ENCODE measurements at places on chromosomes 11 and 22.

GRCh38 chr22:25966448-25966913 lies 202.8 kb upstream of the SEZ6L start:
- DNase-seq, result no peak

DNA sequence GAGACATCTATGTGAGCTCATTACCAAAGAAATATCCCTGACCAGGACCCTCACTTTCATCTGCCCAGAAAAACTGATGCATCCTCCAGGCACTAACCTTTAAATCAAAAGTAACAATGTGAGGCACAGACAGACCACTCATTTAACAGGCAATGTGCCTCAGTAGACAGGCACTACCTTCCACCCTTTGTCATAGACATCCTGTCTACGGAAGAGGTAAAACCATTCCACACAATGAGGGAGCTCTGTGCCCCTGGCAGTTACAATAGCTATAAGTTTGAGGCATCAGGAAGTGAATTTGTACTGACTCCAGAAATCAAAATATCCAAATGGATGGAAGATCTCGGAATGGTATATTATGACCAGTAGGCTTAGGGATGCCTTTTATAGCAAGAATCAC lies 6.7 kb upstream of the CAVIN3 start:
- DNase-seq, result no peak

DNA sequence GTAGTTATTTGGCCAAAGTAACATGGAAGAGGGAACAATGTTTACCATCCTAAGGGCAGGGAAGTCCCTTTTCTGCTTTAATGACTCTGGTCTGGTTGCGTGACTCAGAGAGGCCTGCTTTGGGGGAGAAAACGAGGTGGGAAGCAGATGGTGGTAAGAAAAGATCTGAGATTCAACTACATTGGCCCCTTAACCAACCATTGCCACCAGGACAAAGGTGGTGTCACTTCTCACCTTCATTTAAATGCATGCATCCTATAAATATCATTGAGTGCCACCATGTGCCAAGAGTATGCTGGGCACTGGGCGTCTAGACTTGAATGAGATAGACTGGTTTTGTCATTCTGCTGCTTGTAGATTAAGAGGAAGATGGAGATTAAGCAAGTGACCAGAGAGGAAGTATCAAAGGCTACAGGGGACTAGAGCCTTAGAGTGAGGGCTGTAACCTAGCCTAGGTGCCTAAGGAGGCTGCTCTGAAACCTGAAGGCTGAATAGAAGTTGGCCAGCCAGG lies 3.6 kb upstream of the SORL1 start:
- DNase-seq, result no peak

DNA sequence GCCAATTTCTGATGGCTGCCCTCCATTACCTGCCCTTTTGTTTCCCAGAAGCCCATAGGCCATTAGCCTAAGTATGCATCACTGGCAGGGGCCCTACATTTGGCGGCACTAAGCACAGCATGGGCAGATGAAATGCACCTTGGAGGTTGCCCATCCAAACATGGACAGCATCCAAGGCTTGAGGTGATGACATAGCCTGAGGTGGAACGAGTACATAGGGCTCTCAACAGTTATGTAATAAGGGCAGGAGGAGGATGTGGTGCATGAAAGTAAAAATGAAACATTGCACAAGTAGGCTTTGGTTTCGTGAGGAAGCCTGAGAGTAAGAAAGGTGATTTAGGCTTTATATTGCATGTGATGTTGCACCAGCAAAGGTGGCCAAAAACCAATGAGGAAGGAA lies 148.1 kb downstream of the FAM76B start:
- DNase-seq, result no peak

DNA sequence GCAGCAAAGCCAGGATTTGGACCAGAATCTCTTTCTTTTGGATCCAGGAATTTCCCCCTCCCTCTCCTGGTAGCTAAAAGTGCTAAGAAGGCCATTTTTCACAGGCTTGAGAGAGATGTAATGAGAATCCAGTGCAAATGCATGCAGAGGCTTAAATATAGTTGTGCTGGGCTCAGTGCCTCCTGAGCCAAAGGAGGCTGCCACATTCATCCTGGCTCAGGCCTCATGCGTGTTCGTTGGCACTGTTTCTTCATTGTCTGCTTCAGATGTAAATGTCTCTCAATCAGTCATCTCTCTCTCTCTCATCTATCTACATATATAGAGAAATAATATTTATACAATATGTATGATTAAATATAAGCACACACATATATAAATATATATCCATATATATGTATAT lies 83.6 kb downstream of the INSC start:
- no peak for DNase-seq

- peak; percentile 5 for DNase-seq
These were observed 124.3 kb downstream of the TRIM29 start for GRCh38 chr11:120013325-120014250.

DNA sequence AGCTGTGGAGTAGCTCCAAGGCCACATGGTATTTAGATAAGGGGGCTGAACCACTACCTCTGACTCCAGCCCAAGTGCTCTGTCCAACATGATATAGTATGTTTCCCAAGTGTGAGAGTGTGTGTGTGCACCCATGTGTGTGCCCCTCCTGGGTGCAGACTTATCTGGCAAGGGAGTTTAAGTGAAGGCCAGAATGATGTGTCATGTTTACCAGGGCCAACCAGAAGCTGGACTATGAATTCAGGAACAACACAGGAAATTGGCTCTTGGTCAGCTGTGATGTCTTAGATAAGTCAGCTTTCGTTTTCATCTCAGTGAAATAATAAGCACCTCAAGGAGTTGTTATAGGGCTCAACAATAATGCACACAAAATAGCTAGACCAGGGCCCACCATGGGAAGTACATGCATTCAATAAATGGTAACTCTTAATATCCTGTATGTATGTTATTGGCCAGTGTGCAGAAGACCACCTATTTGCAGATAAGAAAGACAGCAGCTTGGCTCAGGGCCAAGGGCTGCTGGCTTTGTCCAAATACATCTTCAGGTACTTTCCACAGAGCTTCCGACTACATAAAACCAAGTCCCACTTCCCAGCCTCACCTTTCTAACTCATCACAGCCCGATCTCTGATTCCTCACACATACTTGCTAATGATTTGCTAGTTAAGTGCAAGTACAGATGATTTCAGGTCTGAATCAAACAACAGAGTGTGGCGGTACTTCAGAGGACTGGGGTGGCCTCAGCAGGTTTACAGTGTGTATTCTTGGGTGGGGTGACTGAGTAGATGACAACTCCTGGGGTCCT lies 120.9 kb downstream of the ME3 start:
- DNase-seq, result peak; percentile 99

DNA sequence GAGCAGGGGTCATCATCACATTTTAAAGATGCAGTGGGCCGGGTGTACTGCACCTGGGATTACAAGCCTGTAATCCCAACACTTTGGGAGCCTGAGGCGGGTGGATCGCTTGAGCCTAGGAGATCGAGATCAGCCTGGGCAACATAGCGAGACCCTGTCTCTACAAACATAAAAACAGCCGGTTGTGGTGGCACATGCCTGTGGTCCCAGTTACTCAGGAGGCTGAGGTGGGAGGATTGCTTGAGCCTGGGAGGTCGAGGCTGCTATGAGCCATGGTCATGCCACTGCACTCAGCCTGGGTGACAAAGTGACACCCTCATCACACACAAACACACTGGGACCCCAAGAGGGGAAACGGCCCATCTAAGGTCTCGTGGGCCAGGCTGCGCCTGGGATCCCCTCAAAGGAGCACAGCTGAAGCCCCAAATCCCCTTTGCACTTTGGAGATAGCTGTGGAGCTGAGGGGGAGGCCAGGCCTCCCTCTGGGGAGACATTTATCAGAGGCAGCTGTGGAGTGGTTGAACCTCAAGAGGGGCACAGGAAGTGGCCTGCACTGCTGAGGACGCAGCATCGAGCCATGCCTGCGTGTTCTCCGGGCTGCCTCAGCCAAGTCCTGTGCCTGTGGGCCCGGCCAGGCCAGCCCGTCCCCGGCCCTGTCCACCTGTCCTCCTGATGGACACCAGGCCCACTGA lies 27.5 kb downstream of the OSBPL5 start:
- DNase-seq, result no peak

- DNase-seq, result no peak
These were observed 20.3 kb downstream of the ASCL2 start for GRCh38 chr11:2250041-2250440.

DNA sequence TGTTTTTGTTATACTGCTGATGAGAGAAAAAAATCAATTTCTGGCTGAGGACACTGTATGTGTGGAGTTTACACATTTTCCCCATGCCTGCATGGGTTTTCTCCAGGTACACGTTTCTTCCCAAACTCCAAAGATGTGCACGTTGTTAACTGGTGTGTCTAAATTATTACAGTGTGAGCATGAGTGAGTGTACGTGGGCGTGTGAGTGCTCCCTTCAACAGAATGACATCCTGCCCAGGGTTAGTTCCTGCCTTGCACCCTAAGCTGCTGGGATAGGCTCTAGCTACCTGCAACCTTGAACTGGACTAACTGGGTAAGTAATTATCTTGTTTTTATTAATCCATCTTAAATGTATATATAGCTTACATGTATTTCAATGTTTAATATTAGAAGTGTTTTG lies 5.5 kb downstream of the NPAT start:
- no peak for DNase-seq

GRCh38 chr11:20029193-20029592 lies 131.1 kb downstream of the DBX1 start:
- no peak for DNase-seq

DNA sequence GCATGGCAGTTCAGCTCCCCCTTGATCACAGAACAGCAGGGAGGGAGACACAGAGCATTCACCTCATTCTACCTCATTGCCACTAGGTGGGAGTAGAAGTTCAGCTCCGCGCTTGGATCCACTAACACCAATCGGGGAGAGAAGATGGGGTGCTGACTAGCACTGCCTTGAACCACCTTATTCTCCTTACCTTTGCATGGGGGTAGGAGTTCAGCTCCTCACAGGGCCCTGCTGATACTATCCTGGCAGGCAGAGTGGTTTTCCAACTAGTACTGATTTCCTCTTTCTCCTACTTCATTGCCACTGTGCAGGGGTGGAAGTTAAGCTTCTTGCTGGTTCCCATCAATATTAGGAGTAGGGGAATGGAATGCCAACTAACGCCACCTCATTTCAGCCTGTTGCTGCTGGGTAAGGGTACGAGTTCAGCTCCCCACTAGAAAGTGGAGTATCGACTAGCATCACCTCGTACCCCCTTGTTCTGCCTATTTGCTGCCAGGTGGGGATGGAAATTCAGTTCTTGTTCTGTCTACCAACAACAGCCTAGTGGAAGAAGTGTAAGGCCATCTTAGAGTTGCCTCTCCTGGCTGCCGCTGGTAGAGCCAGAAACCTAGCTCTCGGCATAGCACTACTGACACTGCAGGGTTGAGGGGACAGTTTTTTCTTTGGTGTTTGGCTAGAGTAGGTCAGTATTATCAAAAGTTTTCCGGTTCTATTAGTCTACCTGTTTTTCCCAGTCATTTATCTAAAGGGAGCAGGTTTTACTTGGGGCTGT lies 550.9 kb upstream of the CCDC90B start:
- DNase-seq, result peak; percentile 44

DNA sequence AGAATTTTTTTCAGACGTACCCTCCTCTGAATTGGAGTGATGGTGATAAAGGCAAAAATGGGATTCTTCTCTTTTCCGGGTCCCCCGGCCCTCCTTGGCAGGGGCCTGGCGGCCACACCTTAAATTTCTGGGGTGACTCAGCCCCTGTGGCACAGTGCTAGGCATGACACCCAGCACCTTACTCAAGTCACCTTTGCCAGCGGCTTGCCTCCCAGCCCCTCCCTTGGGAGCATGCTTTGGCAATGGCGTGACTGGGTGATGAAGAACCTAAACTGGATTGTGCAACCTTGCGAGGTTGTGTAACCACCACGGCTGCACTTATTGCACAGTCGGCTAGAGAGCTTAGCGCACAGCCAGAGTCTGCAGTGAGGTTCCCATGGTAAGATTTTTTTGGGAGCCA lies 16.2 kb upstream of the LDLRAD3 start:
- DNase-seq, result peak; percentile 92

DNA sequence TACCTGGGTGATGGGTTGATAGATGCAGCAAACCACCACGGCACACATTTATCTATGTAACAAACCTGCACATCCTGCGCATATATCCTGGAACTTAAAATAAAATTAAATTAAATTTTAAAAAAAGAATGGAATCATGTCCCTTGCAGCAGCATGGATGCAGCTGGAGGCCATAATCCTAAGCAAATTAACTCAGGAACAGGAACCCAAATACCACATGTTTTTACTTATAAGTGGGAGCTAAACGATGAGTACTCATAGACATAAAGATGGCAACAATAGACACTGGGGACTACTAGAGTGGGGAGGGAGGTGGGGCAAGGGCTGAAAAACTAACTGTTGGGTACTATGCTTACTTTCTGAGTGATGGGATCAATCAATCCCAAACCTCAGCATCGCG lies 40.9 kb downstream of the CWC15 start:
- no peak for DNase-seq

DNA sequence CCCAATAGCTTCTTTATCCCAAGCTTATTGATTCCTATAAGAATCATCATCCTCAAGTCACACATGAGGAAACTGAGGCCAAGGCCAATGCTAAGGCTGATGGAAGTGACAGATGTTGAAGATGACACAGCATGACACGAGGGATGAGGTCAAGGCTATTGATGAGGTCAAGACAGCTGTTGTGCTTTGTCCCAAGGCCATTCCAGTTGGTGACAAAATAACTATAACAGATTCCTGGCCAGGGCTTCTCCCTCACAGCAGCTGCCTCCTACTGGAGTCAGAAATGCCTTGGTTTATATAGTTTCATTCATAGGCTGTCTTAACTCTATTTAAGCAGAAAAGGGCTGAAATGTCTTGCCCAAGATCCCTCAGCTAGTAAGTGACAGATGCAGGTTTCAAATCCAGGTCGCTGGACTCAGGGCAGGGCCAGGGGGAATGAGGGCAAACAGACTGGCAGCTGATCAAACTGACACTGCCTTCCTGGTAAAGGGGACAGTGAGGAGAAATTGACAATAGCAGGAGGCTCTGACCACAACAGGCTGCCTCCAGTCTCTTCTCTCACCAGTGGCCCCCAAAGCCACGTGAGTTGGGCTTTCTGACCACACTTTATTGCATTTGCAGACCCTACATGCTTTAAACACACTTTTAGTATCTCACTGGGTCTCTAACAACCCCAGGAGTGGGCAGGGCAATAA lies 16.5 kb downstream of the MIF start:
- DNase-seq, result no peak

- DNase-seq, result no peak
These were observed 109.7 kb upstream of the NAV2 start for GRCh38 chr11:19602891-19603290.

DNA sequence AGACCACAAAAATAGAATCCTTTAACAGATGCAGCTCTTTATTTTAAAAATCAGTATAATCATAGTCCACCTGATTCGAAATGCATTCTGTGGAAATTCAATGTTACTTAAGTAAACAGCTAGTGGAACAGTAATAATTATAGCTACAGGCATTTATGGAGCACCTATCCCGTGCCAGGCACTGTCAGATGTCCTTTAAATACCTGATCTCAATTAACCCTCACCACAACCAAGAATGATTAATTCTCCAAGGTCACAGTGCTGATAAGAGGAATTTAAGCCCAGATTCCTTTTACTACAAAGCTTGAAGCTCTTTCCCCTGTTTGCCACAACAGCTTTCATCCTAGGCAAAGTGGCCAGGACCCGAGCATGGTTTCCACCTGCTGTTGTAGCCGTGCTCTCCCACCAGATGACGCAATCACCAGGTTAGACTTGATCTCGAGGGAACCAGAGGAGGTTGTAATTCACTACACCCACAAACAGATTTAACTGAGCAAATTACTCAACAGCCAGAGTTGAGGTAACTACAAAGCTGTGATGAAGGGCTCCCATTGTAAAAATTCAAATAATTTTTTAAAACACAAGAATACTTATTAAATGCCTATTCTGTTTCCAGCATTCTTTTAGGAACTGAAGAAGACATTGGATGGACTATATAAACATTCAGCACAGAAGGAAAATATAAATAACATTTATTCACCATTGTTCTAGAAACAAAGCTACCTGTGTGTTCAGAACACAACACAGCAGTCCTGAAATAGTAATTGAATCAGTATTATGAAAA lies 10.3 kb downstream of the PRDM10 start:
- DNase-seq, result peak; percentile 81

All from amniotic epithelial cell (primary cell).